Left cardiac atrium (tissue), 4 donors: ENCODE measurements at places on chromosomes 1 and 21. TPM values are rescaled to one million over a fixed set of nuclear protein-coding genes. Genes with fewer than 3 reads are reported as not detected.

GRCh38 chr1:155481741-155482241 lies 80.8 kb downstream of the ASH1L start:
- DNase-seq, result no peak

DNA sequence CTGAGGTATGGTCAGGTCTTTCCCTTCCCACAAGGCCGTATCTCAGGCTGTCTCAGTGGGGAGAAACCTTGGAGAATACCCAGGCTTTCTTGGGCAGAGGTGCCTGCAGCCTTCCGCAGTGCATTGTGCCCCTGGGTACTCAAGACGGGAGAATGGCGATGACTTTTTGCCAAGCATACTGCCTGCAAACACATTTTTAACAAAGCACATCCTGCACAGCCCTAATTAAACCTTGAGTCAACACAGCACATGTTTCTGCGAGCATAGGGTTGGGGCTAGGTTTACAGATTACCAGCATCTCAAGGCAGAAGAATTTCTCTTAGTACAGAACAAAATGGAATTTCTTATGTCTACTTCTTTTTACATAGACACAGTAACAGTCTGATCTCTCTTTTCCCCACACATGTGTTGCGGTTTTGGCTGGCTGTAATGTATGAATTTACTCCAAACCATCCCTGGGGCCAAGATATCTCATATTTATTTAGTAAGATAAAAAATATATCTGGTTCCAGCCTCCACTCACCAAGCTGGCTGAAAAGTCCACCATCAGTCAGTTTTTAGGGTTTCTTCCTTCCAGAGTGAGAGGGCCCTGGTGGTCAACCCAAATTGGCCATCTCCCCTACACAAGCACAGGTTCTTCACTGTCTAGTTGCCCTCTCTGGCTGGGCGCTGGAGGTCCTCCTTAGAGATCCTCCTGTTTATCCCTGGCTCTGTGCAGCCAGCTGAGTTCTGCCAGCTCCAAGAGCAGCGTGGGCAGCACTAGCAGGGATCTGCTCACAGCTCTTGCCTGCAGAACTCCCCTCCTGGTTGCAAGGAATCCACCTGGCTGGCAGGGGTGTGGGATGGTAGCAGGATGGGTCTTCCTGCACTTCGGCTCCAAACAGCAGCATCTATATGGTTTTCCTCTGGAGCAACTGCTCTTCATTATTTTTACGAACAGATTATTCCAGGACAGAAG lies 2.6 kb downstream of the FAAH start:
- no peak for DNase-seq

The CRTC2 gene
- total RNA-seq, result 17.3 TPM

DNA sequence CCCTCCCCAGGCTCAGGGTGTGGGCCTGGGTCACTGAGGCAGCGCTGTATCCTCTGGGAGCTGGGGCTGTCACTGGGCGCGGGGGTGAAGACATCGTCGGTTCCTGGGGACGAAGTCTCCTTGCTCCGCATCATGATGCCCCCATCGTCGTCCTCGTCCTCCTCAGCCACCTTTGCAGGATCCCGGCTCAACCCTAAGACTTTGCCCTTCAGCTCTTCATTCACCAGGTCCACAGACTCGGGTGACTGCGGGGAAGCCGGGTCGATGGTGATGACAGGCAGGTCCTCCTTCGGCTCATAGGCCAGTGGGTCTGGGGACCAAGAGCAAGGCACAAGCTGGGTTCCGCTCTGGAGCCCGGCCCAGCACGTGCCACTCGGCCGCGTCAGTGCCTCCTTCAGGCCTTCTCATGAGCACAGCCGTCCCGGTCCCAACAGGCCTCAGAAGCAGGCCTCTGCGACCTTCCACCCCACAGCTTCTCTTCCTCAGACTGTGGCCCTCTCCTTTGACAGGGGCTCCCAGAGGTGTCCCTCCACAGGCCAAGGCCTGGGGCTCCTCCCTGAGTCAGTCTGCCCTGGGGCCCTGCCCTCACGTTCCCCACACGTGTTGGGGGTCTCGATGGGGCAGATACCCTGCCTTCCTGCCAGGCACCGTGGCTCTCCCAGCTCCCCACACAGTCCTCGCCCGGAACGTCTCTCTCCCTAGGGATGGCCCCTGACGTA lies 54.4 kb downstream of the SLC9A1 start:
- no peak for DNase-seq

GRCh38 chr1:7707527-7707926 lies 63.6 kb upstream of the VAMP3 start:
- DNase-seq, result no peak

GRCh38 chr1:4261327-4261726 lies 361.3 kb upstream of the C1orf174 start:
- DNase-seq, result no peak

DNA sequence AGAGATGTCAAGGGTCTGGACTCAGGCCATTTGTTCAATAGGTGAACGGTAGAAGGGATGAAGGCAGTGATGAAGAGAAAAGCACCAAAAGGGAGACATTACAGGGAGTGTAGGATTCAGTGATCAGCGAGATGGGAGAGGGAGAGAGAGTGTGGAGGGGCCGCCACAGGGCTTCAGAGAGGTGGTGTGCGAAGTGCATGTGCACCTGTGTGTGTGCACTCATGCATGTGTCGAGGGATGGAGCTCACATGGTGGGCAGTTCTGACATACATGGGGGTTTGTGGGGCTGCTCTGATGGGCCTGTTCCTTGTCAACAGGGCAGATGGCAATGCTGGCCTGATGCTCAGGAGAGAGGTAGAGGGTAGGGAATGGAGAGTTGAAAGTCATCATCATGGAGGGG lies 11.4 kb upstream of the KCNA2 start:
- no peak for DNase-seq

The PCSK9 gene
- total RNA-seq, result not detected

- DNase-seq, result no peak
These were observed 8.9 kb upstream of the ZNF326 start for GRCh38 chr1:89986020-89986419.

DNA sequence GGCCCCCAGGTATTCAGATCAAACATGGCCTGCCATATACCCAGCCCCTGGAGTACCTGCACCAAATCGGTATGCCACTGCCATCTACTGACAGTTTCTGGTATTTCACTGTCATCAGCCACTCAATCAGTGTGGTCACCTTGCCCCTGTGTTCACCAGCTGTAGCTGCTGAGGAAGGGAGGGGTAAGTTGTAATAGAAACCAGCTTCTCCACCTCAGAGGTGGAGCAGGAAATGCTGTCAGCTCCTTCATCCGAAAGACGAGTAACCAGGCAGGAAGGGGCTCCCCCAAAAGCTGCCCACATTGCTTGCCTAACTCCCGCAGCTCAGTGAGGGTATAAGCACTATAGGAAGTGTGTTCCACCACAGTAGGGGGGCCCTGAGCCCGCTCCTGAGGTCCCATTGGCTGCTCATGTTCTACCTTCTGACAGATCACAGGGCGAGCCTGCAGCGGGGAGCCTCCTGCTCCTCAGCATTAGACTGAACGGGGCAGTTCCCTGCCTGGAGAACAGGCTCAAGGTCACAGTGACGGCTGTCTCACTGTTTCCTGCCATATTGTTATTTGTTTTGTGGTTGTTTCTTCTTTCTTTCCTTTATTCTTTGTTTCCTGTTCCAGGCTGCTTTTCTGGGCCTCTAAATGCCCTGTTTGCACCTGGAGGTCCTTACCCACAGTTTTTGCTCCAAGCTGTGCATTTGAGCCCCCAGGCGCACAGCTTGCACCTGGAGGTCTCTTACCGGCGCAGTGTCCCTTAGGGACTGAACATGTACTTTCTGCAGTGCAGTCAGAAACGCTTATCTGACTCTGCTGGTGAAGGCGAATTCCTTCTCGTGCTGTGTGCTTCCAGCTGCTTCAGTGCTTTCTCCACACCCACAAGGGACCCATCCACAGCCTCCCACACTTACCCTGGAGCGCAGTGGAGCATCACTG lies 1638.3 kb downstream of the MRPL39 start:
- no peak for DNase-seq

The MYOG gene
- total RNA-seq, result not detected

DNA sequence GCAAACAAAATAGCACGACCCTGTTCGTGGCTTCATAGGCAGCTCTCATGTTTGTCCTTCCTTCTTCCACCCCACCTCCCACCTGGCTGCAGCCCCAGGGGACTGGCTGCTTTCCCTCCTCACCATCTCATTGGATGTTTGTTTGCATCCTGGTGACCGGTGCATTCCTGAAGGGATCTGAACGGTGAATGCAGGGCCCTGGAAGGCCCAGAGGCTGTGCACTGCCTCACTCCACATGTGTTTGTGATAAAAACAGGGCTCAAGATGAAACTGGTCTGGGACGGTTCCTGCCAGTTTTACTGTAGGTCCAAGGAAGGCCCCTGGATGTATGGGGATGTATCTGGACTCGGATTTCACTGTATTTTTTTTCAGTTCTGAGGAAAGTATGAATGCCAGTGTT lies 42.8 kb downstream of the CNN3 start:
- no peak for DNase-seq

- DNase-seq, result no peak
These were observed 155.5 kb downstream of the BACH1 start for GRCh38 chr21:29454179-29454578.

- DNase-seq, result peak; percentile 45
These were observed 35.0 kb upstream of the THEM4 start for GRCh38 chr1:151944126-151944856.
